ENCODE measurements at places on chromosomes 13 and 19. TPM values are rescaled to one million over a fixed set of nuclear protein-coding genes. Genes with fewer than 3 reads are reported as not detected.

- DNase-seq = no peak
Measured at GRCh38 chr19:14433554-14434501, 722 bp downstream of the PKN1 start.

ZNF729 gene
- total RNA-seq = not detected

CALR3 gene
- not detected for total RNA-seq

GIPR gene
- 6.8 TPM for total RNA-seq

DNA sequence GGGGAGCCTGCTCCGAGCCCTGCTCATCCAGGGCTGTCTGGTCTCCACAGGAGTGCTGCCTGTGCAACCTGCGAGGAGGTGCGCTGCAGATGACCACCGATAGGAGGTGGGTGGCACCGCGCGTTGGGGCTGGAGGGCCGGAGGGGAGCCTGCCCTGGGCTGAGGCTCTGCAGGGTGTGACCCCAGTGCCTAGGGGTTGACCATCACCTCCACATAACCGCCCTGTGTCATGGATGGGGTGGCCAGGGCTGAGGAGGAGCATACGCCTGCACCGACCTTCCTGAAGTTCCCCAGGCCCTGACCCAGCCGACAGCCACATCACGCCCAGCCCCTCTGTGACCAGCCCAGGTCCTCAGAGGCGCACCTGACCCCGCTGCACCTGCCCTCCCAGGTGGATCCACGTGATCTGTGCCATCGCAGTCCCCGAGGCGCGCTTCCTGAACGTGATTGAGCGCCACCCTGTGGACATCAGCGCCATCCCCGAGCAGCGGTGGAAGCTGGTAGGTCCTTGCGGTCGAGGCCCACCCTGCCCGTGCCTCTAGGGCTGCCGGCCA lies 168.7 kb downstream of the KDM4B start:
- DNase-seq = no peak

GRCh38 chr19:40553885-40554857 lies 22.5 kb upstream of the SHKBP1 start:
- no peak for DNase-seq

RXFP2 gene
- not detected for total RNA-seq

GRCh38 chr19:10086591-10087192 lies 575 bp downstream of the SHFL start:
- DNase-seq = no peak

GRCh38 chr13:43140985-43141384 lies 117.6 kb downstream of the DNAJC15 start:
- DNase-seq = no peak

DNA sequence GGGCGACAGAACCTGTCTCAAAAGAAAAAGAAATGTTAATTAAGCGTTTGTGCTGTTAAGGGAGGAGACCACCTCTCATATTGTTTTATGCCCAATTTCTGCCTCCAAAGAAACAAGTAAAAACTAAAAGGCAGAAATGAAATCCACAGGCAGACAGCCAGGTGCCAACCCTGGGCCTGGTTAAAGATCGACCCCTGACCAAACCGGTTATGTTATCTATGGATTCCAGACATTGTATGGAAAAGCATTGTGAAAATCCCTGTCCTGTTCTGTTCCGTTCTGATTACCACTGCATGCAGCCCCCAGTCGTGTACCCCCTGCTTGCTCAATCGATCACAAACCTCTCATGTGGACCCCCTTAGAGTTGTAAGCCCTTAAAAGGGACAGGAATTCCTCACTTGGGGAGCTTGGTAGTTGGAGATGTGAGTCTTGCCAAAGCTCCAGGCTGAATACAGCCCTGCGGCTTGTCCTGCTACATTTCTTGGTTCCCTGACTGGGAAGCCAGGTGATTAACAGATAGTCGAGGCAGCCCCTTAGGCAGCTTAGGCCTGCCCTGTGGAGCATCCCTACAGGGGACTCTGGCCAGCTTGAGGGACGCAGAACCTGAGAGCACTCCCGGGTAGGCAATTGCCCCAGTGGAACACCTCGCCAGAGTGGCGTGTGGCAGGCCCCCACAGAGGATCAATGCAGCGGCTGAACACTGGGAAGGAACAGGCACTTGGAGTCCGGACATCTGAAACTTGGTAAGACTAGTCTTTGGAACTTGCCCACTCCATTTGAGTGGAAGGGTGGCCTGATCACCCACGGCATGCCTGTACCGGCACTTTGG lies 748 bp upstream of the ZNF552 start:
- no peak for DNase-seq

DNA sequence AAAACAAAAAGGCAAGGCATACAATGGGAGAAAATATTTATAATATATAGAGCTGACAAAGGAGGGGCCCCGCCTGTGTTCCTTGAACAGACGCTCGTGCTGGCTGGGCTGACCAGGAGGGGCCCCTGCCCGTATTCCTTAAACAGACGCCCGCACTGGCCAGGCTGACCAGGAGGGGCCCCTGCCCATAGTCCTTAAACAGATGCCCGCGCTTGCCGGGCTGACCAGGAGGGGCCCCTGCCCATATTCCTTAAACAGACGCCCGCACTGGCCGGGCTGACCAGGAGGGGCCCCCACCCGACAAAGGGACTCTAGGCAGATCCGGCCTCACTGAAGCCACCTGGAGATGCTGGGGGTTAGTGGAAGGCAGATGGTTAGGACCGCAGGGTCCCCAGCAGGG lies 9.3 kb downstream of the ADPRHL1 start:
- no peak for DNase-seq

- no peak for DNase-seq
Measured at GRCh38 chr13:50122455-50122854, 107.2 kb downstream of the KCNRG start.

GRCh38 chr19:38452430-38453366 lies 19.2 kb downstream of the RYR1 start:
- DNase-seq = no peak

TMEM38A gene
- total RNA-seq = 33.5 TPM

GRCh38 chr19:45815481-45816216 lies 541 bp upstream of the RSPH6A start:
- no peak for DNase-seq

FGF21 gene
- not detected for total RNA-seq

DNA sequence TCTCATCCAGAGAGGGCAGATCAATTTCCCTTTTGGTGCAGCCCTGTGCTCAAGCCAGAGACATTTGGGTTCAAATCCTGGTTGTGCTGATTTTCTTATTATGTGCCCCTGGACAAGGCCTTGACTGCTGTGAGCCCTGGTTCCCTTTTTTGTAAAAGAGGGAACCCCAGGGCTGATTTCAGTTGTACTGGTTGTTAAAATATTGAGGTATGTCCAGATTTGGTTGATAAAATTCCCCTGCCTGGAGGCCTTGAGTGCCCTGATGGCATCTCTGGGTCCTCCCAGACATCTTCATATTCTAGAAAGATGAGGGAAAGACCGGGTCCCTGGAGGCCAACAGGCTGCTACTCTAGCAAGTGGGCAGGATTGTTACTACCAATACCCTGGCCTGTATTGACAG lies 14.4 kb upstream of the PLAUR start:
- no peak for DNase-seq

DNA sequence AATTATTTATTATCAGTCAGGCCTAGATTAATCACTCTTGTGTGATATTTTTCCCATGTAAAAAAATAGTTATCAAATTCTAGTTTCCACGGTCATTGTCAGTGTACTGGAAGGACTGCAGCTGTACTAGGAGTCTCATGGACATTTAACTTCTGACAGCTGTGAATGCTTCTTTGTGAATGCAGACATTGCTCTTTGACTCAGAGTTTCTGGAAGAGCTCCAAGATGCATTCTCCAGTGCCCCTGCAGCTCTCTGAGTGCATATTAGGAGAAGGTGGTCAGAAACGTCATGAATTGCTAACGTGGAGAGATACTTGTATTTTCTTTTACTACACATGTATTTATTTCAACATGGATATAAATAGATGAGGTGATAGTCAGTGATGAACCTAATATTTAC lies 9.7 kb upstream of the SLITRK5 start:
- no peak for DNase-seq

GNG7 gene
- 13.9 TPM for total RNA-seq

DNA sequence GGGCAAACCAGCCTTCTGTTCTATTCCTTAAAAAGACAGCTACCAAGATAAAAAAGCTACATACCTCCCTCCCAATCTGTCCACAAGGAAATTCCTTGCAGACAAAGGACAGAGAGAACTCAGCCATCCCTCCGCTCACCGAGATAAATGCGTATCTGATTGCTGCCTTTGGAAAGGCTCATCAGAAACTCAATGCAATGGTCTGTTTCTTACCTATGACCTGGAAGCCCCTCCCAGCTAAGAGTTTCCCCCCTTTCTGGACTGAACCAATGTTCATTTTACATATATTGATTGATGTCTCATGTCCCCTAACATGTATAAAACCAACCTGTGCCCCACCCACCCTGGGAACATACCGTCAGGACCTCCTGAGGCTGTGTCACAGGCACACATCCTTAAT lies 11.6 kb downstream of the BTBD2 start:
- no peak for DNase-seq

NANOS2 gene
- not detected for total RNA-seq

DNA sequence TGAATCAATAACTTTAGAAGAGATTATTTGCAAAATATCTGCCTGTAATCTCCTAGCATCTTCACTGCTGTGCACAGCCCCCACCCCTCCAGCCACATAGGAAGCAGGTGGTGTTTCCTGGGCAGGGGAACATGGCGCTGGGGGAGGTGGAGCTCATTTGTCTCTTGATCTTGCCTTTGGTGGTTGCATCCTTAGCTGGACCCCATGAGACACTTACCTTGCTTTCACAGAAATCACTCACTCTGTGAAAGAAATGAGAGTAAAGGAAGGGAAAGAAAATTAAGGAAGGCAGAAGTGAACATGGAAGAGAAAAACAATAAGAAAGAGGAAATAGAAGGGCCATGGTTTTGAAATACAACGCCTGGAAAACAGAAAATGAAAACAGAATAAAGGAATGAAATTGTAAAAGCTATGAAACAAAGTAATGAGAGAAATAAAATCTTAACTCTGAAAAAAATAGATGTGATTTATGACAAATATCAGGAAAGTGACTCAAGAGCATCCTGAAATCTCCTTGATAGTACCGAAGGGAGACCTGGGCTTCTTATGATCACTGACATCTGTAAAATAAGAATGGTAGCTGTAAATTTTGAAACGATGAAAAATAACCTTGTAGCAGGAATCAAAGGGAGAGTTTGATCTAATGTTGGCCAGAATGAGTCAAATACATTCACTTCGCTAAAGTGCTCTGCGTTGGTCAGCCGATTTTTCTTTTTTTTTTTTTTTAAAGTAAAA lies 17.2 kb upstream of the RNASEH2B start:
- DNase-seq = no peak

AMER2 gene
- total RNA-seq = not detected

PSG7 gene
- not detected for total RNA-seq

SIGLEC10 gene
- total RNA-seq = 0.56 TPM

- DNase-seq = peak; percentile 54
Measured at GRCh38 chr13:94481941-94482340, 2.5 kb upstream of the DCT start.

DNA sequence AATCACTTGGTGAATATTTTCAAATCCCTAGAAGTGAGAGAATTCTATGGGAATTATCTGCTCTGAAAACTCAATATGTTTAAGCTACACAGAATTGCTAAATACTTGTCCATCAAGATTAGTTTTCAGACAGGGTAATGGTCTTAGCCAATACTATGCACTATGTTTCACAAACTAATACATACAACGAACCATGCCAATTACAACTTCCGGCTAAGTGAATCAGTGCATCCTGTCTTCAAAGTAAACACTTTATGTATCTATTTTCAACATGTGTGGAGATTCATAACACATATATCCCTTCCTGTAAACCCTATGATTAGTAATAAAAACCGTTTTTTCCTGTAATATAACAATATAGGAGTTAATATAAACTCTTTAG lies 181.5 kb downstream of the POSTN start:
- DNase-seq = no peak

- DNase-seq = no peak
Measured at GRCh38 chr19:13461536-13461935, 44.7 kb downstream of the CACNA1A start.

NEK5 gene
- not detected for total RNA-seq

DNA sequence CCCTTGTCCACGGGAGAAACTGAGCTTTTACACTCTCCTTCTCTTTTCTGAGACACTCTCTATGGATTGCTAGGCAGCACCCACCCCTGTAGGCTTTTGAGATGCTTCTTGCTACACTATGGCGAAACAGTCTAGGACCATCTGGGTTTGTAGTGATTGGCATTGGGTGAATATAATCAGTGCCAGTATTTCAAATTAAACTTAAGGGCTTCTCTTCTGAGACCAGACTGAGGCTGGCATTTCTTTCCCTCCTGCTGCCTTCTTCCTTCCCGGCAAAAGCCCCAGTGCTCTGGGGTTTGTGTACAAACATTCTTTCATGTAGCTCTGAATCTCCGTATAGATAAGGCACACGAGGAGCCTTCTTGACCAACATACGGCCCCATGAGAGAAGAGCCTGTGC lies 276.7 kb downstream of the SLC7A1 start:
- DNase-seq = no peak

DNA sequence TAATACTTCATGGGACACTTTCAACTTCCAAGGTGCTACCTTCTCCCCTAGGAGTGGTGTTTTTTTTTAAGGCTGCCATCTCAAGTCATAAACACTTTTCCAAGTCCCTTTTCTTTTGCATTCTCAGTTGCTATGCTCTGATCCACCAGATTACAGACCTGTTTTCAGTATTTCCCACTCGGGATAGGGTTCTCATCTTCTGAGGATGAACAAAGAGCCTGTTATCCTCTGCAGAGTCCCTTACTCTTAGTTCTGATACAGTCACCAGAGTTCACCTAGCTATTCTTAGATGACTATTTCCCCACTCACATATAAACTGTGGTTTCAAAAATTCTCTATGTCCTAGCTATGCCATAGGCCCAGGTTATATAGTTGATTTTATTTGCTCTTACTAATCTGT lies 15.9 kb downstream of the ZDHHC20 start:
- no peak for DNase-seq

PALM gene
- 14.9 TPM for total RNA-seq

- no peak for DNase-seq
Measured at GRCh38 chr13:113552079-113552478, 32.5 kb upstream of the TFDP1 start.

DNA sequence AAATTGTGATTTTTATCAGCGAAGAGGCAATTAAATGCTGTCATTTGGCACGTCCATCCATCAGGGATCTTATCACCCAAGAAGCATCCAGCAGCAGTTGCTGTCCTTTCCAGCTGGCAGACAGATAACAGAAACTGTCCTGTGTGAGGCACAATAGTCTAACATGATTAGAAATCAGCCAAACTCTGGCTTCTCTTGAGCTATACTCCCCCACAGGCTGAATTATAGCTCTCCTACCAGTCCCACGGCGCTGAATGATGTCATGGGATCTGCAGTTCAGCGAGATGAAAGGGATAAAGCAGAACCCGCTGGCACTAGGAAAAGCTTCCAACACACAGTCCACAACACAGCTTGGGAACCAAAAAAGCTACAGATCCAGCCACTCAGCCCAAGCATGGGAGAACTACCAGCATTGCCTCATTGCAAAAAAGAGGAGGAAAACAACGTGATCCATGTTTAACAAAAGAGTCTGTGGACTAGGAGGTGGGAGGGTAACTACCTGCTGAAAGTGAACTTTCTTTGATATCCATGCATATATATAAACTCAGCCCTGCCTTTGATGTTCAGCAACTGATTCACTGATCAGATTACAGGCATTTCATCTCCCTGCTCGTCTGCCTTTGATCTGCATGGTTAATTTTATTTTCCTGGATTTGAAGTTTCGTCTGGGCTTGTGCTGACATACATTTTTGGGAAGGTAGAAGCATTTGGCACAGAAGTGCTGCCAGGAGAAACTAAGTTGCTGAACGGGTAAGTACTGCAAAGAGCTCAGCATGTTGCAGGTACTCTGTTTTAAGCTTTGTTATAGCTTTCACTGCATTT lies at the start of gene TNFRSF19:
Gene TNFRSF19, plus strand, starts transcription at position 314 of the 822 bp plus-strand sequence. CDS start 19,772 bp downstream, outside the sequence.
- peak; percentile 62 for DNase-seq

CYP2F1 gene
- total RNA-seq = not detected

Measured in heart left ventricle (tissue), 16 donors.